Astrocyte of the spinal cord (primary cell): ENCODE measurements at places on chromosomes 5 and 9.

DNA sequence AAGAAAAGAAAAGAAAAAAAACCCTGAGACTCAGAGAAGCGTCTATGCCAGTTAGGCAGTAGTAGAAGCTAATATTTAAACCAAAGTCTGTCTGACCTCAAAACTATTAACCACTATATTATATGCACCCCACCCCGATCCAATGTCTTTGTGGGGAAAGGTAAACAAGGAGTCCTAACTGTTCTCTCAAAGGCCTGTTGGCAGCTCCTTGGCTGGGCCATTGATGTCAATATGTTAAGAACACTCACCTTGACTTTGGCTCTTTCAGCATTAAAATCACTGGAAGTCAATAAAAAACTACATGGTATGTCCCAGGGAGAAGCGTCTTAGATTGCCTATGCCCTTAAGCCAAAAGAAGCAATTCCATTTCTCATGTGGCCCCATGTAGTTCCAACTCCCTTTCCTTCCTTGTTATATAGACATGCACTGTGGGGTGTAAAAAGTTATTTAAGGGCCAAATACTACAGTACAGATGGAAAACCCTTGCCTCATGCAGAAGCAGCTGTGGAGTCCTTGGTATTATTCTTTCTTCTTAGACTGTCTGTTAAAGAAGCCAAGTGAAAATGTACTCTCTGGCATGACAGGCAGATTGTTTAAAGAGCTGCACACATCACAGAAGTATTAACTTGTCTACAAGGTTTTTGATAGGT is 308.6 kb upstream of the RPS23 start:
- no peak for DNase-seq

DNA sequence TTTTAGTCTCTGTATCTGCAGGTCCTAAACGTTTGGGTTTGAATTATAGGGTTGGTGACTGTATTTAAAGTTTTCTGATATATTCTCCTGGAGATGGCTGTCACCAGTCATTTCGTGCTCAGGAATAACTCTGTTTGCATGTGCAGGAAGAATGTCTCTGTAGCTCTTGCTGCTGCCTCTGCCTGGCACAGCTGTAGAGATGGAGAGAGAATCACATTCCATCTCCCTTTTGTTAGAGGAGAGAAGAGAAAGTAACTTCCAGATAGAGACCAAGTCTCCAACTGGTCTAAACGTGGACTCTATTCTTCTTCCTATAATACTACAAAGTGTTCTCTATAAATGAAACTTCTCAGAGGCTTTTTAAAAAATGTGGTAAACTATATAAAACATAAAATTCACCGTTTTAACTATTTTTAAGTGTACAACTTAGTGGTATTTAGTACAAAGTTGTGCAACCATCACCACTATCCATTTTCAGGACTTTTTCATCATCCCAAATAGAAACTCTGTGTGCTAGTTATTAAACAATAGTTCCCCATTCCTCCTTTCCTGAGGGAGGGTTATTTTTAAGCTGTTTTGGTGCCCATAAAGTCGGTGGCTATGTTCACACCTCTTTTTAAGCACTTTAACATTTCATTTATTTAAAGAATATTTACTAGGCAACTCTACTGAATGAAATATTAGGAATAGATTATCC is 20.7 kb upstream of the STARD4 start:
- DNase-seq: no peak

- DNase-seq: peak; percentile 66
Measured at GRCh38 chr5:169164481-169164925, 136.4 kb downstream of the SLIT3 start.

DNA sequence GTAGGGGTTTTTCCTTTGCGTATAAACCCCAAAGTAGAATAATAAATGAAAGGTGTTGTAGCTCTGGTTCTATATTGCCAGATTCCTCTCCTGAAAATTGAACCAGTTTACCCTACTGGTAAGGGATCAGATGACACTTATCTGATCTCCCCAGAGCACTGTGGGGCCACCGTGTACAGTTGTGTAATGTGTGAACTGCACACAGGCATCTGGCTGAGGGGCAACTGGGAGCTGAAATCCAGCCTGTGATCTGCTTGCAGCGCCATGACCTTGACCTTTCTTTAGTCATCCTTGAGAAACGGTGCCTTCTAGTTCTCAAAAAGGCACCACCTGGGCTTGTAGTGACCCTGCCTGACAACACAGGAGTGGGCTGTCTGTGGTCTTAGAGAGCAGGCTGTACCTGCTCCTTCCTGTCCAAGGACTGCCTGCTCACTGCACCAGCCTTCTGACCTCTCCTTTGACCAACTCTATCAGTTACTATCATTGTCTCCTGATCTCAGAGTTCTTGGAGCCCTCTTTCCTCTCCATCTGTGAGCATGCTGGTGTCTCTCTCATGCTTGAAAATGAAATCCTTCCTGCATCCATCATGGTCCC is 40.2 kb downstream of the PDE6A start:
- no peak for DNase-seq

GRCh38 chr9:108085294-108085693 is 595.7 kb upstream of the KLF4 start:
- DNase-seq: no peak

- peak; percentile 63 for DNase-seq
Measured at GRCh38 chr9:19922476-19923118, 133.8 kb upstream of the SLC24A2 start.

DNA sequence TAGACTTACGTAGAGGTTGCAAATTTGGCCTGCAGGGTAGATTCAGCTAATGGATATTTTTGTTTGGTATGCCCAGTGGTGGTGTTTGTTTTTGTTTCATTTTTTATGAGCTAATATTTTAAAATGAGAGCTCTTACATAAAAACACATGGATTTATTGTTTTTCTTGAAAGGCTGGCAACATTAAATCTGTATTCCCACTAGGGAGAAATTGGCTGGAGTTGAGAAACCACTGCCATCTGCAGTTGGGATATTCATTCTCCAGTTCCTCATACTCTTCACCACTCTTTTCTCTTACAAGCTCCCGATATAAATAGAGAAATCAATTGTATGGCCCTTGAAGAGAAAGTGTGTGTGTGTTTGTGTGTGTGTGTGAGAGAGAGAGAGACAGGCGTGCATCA is 143.3 kb downstream of the ALDH1A1 start:
- DNase-seq: no peak

GRCh38 chr5:39668980-39669379 is 244.2 kb upstream of the DAB2 start:
- DNase-seq: no peak

DNA sequence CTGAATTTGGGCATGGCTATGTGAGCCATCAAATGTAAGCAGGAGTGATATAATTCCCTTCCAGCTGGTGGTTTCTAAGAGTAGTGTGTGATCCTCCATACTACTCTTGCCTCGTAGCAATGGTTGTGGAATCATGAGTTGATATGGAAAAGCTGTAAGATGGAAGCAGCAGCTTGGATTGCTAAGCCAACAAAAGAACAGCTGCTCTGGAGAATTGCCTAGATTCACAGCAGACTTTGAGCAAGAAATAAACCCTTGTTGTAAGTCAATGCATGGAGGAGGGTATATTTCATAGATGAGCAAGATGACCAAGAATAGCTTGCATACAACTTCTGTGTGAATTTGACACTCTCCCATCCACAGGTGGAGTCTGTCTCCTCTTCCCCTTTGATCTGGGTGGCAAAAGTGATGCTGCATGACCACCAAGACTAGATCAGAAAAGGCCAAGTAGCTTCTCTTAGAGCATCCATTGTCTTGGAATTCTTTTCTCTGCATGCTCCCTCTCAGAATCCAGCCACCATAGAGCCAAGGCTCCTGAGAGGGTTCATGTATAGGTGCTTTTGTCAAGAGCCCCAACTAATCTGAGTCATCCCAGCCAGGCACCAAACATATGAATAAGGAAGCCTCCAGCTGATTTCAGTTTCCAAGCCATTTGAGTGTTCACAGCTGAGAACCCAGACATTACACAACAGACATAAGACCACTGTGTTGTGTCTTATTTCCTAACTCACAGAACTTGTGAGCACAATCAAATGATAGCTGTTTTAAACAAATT is 79.0 kb downstream of the PRLR start:
- DNase-seq: no peak

- DNase-seq: no peak
Measured at GRCh38 chr5:97100476-97100875, 41.9 kb downstream of the LIX1 start.

DNA sequence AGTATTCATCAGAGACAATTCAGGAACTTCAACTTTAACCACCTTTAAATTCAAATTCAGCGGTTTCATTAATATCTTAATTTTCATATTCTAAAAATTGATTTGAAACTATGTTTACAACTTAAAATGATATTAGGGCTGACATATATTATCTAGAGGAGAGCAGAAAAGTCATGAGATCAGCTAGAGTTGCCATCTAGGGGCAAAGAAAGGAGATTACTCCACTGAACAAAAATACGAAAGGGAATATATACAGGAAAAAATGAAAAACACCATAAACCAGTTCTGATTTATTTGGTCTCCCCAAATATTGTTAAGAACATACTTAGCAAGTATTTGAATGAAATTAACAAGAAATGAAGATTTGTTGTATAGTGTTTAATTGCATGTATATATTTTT is 946.3 kb downstream of the DTWD2 start:
- no peak for DNase-seq

DNA sequence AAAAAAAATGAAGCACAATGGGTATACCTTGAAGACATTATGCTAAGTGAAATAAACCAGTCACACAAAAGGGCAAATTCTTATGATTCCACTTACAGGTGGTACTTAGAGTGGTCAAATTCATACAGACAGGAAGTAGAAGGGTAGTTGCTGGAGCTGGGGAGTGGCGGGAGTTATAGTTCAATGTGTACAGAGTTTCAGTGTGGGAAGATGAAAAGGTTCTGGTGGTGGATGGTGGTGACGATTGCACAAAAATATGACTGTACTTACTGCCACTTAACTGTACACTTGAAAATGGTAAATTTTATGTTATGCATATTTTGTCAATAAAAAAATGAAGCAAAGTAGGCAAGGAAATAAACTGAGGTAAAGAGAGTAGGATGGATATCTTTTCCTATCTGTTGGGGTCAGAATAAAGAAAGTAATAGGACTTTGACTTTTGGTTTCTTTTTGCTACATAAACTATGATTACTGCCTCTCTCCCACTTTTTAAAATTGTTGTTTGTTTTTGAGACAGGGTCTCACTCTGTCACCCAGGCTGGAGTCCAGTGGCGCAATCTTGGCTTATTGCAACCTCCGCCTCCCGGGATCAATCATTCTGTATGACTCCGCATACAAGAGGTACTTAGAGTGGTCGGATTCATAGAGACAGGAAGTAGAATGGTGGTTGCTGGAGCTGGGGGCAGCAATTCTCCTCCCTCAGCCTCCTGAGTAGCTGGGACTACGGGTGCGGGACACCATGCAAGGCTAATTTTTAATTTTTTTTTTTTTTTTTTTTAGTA is 4.0 kb upstream of the PSAT1 start:
- DNase-seq: no peak

GRCh38 chr9:89687188-89687587 is 82.4 kb downstream of the GADD45G start:
- no peak for DNase-seq
